Activated naive CD4-positive, alpha-beta T cell treated with Interleukin-2 at 50 U/mL for 16 hours (primary cell): ENCODE measurements at places on chromosomes 7 and 10.

DNA sequence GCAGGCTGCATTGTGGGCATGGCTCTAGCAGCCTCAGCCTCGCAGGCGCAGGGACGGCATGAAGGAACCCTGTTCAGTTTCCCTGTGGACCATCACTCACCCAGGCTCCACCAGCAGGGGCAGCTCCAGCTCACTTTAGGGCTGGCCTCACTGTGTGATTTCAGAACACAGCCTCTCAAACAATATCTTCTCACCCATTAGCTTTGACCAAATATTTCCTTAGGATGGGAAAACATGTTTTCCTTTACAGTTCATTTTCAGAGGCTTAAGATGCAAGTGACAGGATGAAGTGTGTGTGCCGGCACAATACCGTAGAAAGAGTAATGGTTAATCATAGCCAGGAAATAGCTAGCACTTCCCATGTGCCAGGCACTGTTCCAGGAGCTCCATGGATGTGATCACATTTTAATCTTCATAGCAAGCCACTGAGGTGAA lies 58.2 kb downstream of the LANCL2 start:
- DNase-seq, result no peak

- no peak for DNase-seq
These were observed 47.5 kb downstream of the DENND2A start for GRCh38 chr7:140592964-140593671.

- no peak for DNase-seq
These were observed 57.1 kb downstream of the RELN start for GRCh38 chr7:103932389-103932788.

DNA sequence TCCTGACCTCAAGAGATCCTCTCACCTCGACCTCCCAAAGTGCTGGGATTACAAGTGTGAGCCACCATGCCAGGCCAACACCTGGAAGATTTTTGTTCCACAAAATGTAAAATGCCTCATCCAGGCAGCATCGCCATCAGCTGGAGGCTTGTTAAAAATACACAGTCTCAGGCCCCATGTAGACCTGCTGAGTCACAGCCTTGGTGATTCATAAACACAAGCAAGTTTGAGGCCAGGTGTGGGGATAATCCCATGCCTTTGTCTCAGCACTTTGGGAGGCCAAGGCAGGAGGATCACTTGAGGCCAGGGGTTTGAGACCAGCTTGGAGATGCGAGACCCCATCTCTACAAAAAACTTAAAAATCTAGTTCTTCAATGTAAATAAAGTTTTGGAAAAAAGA lies 49.1 kb upstream of the FOXK1 start:
- no peak for DNase-seq

GRCh38 chr7:102326157-102326889 lies 29.9 kb downstream of the SPDYE6 start:
- DNase-seq, result no peak

GRCh38 chr10:6470894-6471618 lies 109.0 kb downstream of the PRKCQ start:
- DNase-seq, result no peak

- no peak for DNase-seq
These were observed 96.8 kb upstream of the NFE2L3 start for GRCh38 chr7:26055241-26055640.

- no peak for DNase-seq
These were observed 1.3 kb downstream of the CAMK2B start for GRCh38 chr7:44324204-44324480.

- DNase-seq, result no peak
These were observed 44.1 kb upstream of the CNPY1 start for GRCh38 chr7:155590215-155591018.
